Naive thymus-derived CD4-positive, alpha-beta T cell (primary cell): ENCODE measurements at places on chromosomes 13 and 19.

DNA sequence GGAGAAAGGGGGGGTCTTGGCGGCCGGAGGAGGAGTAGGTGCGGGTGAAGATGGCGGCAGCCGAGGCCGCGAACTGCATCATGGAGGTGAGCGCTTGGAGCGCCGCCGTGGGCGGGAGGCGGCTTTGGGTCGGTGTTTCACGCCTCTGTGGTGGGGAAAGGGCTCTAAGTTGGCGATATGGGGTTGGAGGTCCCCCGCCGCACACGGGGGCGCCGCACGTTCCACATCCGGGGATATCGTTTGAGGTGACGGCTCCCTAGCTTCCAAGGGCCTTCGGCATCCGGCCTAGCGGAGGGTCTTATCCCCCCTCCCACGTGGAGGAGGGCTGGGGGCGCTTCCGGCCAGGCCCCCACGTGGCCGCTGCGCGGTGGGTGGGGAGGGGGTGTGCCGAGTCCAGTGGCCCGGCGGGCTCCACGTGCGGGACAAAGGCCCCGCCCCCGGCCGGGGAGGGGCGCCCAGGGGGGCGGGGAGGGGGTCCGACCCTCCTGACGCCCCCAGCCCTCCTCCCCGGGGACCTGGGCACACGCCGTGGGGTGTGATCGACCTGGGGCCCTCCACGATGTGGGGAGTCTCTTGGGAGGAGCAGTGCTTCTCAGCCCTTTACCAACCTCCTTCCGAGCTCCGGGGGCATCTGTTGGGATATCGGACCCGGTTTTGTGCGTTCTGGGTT, at the start of gene PRMT1:
PRMT1 (plus strand) TSS at position 41 of the 670 bp plus-strand sequence; CDS start at position 51, 10 bp downstream.
- H3K4me1 ChIP-seq, result peaks cover 18% of the 10 kb centered on the region
- no peaks in the 10 kb centered on the region for H3K27me3 ChIP-seq
- DNase-seq, result peak; percentile 72
- H3K27ac ChIP-seq, result peak within 1 kb of the TSS; percentile 95
- H3K4me3 ChIP-seq, result peak within 1 kb of the TSS; percentile 86

DNA sequence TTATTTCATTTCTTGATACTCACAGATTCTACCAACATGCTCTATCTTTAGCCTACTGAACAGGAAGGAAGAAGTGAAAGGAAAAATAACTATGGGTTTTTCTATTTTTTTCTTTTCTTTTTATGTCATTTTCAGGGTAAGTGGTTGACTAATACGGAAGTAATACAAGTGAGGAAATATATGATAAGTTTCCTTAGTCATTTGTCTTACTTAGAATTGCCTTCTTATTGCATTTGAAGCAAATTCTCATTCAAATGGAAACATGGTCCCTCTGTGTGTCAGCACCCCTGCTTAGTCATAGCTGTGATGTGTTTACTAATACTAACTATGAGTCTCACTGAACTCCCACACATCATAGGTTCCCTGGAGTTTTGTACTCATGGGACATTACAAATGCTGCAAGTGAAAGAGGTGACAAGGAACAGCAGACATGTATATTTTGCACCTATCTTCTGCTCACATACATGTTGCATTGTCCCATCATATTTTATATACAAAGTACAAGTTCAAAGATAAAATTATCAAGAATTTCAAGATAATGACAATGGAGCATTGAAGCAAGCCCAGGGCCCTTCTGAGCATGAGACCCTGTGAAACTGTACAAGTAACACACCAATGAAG, 60.1 kb downstream of the DCT start:
- no peak overlapping the region for H3K4me3 ChIP-seq
- H3K27me3 ChIP-seq, result no peaks in the 10 kb centered on the region
- H3K27ac ChIP-seq, result no peak overlapping the region
- H3K36me3 ChIP-seq, result no peaks in the 10 kb centered on the region
- peak; percentile 40 for DNase-seq

DNA sequence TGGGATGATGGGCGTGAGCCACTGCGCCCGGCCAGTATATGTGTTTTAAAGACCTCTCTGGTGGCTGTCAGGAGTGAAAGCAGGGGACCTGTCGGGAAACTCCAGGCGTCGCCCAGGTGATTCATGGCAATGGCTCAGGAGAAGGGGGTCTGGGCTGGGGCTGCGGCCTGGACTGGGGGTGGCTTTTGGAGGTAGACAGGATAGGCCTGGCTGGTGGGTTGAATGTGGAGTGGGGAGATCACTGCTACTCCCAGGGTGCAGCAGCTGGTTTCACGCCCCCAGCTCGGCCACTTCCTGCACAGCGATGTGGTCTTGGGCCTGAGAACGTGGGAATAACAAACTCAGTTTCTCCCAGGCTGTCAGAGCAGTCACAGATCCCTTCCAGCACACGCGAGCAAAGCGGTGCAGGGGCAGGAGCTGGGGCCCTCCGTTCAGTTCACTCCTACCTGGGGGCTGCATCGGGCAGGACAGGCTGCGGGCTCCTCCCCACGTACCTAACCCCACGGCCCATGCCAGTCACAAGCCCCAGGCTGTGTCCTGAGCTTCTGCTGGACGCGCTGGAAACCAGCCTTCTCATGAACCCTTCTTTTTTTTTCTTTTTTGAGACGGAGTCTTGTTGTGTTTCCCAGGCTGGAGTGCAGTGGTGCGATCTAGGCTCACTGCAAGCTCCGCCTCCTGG, 18.9 kb downstream of the KDM4B start:
- H3K4me1 ChIP-seq, result no peaks in the 10 kb centered on the region
- no peak overlapping the region for H3K27ac ChIP-seq
- DNase-seq, result no peak

- H3K27me3 ChIP-seq, result no peaks in the 10 kb centered on the region
- no peak for DNase-seq
- no peaks in the 10 kb centered on the region for H3K4me1 ChIP-seq
- H3K4me3 ChIP-seq, result no peak overlapping the region
- no peaks in the 10 kb centered on the region for H3K36me3 ChIP-seq
- no peak overlapping the region for H3K27ac ChIP-seq
These were observed 22.3 kb upstream of the CSNK1A1L start for GRCh38 chr13:37127691-37128241.

DNA sequence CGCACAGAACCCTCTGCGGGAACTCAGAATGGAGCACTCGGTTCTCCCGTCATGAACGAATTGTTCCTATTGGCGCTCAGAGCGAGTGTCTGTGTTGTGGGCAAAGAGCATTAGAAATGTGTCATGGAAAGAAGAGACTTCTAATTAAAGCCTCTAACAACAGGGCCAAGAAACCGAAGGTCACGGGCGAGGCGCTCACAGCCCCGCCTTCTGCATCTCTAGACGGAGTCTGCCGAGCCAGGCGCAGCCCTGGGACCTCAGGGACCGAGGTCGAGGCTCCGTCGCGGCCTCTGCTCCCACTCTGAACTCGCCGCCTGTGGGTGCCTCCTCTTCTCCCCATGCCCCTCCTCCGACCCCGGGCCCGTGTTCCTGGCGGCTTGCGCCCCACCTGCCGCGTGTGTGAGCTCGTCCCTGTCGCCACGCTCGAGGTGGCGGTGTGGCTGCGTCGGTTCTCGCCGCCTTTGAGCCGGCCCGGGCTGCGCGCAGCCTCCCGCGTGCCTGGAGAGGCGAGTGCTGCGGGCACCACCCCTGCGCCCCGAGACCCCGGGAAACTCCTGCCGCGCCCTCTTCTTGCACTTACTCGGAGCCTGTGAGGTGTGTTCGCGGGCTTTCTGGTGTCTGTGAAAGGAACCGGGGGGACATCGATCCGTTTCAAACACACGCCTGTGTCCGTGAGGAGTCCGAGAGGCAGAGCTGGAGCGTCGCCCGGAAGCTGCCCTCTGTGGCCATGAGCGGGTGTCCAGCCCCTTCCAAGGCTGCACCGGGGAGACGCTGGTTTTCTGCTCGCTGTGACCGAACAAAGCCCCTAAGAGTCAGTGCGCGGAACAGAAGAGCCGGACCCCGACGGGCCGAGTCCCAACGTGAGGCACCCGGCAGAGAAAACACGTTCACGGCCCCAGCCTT, 45.4 kb upstream of the SPACA7 start:
- H3K27ac ChIP-seq, result no peak overlapping the region
- H3K27me3 ChIP-seq, result no peaks in the 10 kb centered on the region
- no peaks in the 10 kb centered on the region for H3K36me3 ChIP-seq
- no peak overlapping the region for H3K4me3 ChIP-seq

- H3K4me3 ChIP-seq, result no peak overlapping the region
- DNase-seq, result no peak
- H3K36me3 ChIP-seq, result no peaks in the 10 kb centered on the region
- H3K4me1 ChIP-seq, result no peaks in the 10 kb centered on the region
- H3K27ac ChIP-seq, result no peak overlapping the region
These were observed 1.6 kb downstream of the DCLK1 start for GRCh38 chr13:36129539-36129938.

DNA sequence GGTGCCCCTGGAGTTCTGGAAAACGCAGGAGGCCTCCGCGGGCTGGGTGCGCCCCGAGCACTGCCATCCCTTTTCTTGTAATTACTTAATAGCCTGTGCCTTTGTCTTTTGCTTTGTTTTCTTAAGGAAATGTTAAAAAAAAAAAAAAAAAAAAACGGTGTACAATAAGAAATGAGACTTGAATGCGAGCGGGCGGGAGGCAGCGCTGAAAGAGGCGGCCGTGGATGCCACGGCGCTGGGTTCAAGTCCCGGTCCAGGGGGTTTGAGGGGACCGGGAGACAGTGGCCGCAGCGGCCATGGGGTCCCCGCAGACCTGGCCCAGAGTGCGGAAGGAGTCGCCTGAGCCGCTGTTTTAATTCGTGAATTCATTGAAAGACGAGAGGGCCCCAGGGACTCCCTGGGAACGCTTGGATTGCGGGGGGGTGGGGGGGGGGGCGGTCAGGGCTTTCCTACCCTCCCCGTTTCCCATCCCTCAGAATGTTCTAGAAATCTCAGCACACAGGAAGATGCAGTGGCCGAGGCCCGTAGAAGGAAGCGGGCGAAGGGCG, 349.2 kb upstream of the ARGLU1 start:
- DNase-seq, result no peak
- H3K27me3 ChIP-seq, result no peaks in the 10 kb centered on the region
- no peaks in the 10 kb centered on the region for H3K36me3 ChIP-seq
- H3K4me1 ChIP-seq, result no peaks in the 10 kb centered on the region
- no peak overlapping the region for H3K27ac ChIP-seq

- H3K27me3 ChIP-seq, result no peaks in the 10 kb centered on the region
- no peak overlapping the region for H3K4me3 ChIP-seq
- H3K27ac ChIP-seq, result no peak overlapping the region
- H3K36me3 ChIP-seq, result no peaks in the 10 kb centered on the region
- H3K4me1 ChIP-seq, result no peaks in the 10 kb centered on the region
- DNase-seq, result no peak
These were observed 4.2 kb downstream of the KCTD4 start for GRCh38 chr13:45196622-45197021.

GRCh38 chr19:47891622-47891922, 5.5 kb upstream of the SULT2A1 start:
- no peaks in the 10 kb centered on the region for H3K36me3 ChIP-seq
- no peak overlapping the region for H3K27ac ChIP-seq
- no peak overlapping the region for H3K4me3 ChIP-seq
- no peaks in the 10 kb centered on the region for H3K4me1 ChIP-seq

DNA sequence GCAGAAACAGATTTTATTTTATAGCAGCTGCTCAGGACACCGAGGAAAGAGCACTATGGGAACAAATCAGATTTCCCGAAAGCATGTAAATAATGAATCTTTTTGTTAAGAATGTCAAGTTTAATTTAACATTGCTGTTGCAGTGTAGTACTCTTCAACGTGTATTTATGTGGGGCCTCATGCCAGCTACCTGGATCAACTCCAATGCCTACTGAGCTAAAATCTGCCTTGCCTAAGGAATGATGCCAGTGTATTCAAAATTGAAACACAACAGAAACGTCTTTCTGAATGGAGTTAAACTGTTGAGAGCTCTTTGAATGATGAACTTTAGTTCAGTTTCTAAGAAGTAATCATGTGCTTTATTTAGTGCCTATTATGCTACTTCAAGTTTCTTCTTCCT, 1379.8 kb upstream of the ATXN8OS start:
- H3K4me3 ChIP-seq, result no peak overlapping the region
- no peak for DNase-seq
- no peak overlapping the region for H3K27ac ChIP-seq
- H3K27me3 ChIP-seq, result no peaks in the 10 kb centered on the region

DNA sequence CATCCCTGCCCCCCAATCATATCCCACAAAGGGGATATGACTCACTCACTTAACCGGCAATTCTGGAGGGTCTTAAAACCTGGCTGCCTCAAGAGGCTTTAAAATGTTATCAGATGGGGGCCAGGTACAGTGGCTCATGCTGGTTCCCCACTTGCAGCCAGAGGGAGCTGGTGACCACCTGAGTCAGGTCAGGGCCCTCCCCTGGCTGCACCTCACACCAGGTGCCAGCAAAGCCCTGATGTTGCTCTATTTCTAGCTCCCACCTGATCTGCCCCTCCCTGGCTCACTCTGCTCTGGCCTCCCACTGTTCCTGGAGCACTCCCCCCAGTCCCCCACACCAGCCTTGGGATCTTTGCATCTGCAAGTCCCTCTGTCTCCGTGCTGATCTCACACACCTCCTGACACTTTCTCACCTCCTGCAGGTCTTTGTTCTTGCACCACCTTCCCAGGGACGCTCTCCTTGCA, 14.2 kb downstream of the HPN start:
- H3K4me1 ChIP-seq, result no peaks in the 10 kb centered on the region
- no peak overlapping the region for H3K27ac ChIP-seq
- no peaks in the 10 kb centered on the region for H3K36me3 ChIP-seq
- H3K4me3 ChIP-seq, result no peak overlapping the region

DNA sequence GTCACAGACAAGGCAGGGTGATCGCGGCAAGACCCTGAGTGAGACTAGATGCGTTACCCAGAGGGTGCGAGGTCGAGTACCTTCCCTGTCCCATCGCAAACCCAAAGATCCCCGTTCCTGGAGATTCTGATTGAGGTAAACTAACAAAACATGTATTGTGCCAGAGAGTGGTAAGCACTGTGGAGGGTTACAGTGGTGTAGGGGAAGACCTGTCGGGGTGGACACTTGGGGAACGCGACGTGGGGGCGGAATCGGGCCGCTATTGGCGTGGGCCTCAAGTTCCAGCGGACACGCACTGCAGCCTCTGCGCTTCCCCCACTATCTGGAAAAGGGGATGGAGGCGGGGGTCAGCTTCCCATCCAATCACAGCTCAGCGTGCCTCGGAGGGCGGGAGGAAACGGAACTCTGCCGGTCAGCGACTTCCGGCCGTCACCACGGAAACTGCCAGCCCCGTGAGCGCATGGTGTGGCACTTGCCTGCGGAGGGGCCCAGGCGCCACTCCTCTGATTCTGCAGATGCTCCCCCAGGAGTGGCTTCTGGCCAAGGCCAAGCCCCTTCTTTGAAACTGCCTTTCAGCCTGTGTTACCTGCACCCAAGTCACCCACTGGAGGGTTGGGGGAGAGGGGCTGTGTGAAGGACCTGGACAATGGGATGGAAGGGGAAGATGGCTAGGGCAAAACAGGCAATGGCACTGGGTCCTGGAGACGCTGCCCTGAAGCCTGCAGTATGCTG, 1.0 kb upstream of the UBE2M start:
- H3K4me3 ChIP-seq, result peak overlapping the region; percentile 97
- no peaks in the 10 kb centered on the region for H3K27me3 ChIP-seq
- H3K36me3 ChIP-seq, result no peaks in the 10 kb centered on the region
- DNase-seq, result no peak
- peaks cover 44% of the 10 kb centered on the region for H3K4me1 ChIP-seq
- peak overlapping the region; percentile 97 for H3K27ac ChIP-seq
